ENCODE measurements at places on chromosomes 12 and 14.
A peak's percentile ranks its signal among the peaks of the same experiment; 100 is the strongest.

DNA sequence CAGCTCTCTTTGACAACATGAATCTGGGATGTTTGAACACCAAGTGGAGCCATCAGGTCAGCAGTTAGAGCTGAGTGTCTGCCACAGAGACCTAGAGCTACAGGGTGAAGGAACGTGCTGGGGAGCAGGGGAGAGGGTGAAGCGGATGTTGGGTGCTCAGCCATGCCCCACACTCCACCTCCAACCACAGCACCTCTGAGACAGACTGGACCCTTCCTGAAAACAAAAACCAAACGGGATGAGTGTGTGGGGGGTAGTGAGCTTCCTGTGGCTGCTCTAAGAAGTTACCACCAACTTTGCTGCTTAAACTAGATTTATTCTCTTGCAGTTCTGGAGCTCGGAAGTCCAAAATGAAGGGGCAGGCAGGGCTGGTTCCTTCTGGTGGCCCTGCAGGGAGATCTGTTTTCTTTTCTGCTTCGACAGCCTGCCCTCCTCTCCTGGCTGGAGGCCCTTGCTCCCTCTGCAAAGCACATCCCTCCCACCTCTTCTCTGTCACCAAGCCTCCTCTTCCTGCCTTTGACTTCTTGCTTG, 5.6 kb upstream of the GOLGA3 start:
- DNase-seq: peak; percentile 56

GRCh38 chr12:24742378-24742777, 206.5 kb downstream of the BCAT1 start:
- DNase-seq: no peak

- no peak for DNase-seq
Measured at GRCh38 chr12:14430394-14430986, 65.0 kb downstream of the ATF7IP start.

GRCh38 chr12:43835264-43835655, 621 bp upstream of the TMEM117 start:
- DNase-seq: no peak

DNA sequence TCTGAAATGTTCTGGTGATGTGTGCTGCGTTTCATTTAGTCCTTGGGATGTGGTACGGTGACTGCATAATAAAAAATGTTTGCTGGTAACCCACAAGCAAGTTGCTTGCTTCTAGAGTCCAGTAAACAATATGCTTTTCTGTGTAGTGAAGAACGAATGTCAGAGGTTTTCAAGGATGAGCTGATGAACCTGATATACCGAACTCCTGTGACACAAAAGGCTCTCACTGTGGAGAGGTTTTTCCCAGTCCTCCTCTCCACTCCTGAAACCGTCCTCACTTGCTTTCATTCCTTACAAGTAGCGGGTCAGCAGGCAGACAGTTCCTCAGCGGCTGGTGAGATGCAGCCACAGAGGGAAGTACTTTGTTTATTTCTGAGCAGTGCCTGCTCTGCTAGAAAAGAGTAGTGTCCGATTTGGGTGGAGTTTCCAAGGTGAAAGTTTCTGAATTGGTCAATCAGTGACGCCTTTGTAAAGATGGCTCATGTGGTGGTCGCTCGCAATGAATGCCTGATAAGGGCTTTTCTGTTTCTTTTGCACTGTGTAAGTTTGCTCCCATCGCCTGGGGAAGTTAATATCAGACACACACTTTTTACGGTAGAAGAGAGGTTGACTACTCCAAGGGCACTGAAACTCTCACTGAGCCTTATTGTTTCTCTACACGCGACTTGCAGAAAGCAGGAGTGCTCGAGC, 3.0 kb downstream of the ETV6 start:
- DNase-seq: no peak

GRCh38 chr12:6423267-6424007, 21.3 kb upstream of the CD27 start:
- DNase-seq: peak; percentile 91

- no peak for DNase-seq
Measured at GRCh38 chr12:79689477-79690141, 1.2 kb downstream of the PAWR start.

GRCh38 chr12:47995981-47996401, 8.3 kb downstream of the COL2A1 start:
- DNase-seq: no peak

- DNase-seq: no peak
Measured at GRCh38 chr14:68820999-68821683, 28.3 kb upstream of the ZFP36L1 start.

DNA sequence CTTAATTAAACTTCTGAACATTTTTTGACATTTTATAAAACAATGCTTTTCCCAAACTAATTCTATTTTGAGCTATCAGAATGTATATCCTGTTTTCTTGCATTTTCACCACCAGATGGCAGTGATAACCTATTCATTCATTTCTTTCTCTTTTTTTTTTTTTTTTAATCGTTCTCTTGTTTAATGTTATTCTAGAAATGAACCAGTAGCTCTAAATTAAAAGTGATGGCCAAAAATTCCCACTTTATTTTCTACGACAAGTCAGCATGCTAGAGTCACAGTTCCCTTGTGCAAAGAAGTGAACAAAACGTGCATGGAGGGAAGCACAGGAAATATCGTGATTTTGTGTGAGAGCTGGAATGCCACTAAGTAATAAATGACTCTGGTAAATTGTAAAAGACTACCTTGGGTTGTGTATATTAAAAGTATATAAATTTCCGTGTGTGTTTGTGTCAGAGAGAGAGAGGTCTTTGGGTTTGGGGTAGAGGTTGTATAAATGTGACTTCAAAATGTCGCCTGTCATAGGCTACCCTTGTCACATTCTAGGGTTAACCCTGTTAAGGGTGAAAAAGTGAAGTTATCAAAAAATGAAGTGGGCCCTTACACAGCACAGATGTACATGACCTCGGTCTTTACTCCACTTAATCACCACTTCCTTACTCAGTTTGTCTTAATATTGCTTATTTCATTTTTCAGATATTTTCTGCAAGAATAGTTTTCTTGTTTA, 40.4 kb upstream of the LDHB start:
- peak; percentile 32 for DNase-seq

DNA sequence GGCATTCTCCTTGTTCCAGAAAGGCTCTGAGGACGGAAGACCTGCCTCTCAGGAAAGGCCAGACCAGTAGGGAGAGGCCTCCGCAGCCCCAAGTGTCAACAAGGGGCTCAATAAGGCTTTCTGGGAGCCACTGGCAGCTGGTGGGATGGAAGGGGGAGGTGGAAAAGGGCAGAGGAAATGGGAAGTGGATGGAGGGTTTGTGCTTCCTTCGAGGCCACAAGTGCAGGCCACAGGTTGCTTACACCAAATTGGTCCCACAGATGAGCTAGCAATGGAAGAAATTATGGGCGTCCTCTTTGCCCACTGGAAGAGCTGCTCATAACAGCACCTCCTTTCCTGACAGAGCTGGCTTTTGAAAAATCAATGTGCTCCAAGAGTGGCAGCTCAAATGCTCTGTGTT, 28.2 kb downstream of the P2RX4 start:
- no peak for DNase-seq

GRCh38 chr14:94673781-94674231, 61.6 kb downstream of the SERPINA3 start:
- DNase-seq: no peak

DNA sequence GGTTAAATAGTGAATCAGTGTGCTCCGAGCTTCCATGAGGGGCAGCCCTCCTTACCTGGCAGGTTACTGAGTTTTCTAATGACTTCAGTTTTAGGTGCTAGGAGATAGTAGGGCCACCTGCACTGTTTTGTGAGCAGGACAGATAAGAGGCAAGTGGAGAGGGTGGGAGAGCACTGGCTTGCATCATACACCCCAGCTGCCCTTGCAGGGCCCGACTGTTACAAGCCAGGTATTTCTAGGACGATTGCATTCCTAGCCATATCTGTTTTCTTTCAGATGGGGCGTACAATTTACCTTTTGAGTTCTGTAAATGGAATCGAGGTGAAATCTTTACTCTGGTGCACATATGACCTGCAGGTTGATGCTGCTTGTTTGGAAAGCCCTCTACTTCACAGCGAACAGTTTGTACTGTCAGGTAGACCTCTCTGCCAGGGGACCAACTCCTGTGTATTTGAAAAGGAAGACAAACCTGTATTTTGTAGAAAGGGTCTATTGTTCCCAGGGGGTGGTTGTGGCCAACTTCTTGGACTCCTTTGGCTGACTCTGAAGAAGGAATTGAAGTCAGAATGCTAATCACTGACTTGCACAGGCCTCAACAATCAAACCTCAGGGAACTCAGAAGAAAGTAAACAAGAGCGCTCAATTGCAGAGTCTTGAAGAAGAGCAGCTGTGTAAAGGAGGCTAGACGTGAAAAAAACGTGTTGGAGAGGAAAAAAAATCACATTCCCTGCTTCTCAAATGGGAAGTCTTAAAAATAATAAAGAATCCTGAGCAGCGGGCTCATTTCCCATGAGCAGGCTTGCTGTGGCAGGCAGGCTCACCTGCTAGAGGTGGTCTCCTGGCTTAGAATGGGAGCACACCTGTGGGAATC, 57.3 kb downstream of the ETV6 start:
- no peak for DNase-seq

DNA sequence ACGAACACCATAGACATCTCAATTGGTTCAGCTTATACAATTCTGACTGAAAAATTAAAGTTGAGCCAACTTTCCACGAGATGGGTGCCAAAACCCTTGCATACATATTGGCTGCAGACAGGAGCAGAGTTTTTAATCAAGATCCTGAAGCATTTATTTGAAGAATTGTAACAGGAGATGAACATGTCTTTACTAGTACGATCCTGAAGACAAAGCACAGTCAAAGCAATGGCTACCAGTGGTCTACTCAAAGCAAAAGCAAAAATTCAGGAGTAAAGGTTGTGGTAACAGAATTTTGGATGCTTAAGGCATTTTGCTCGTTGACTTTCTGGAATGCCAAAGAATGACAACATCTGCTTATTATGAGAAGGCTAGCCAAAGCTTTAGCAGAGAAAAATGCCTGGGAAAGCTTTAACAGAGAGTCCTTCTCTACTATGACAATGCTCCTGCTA, 20.7 kb downstream of the ZDHHC17 start:
- no peak for DNase-seq

- DNase-seq: no peak
Measured at GRCh38 chr14:22877000-22877501, 5.5 kb downstream of the LRP10 start.
